Effector memory CD4-positive, alpha-beta T cell (primary cell): ENCODE measurements at places on chromosomes 11 and 22.

DNA sequence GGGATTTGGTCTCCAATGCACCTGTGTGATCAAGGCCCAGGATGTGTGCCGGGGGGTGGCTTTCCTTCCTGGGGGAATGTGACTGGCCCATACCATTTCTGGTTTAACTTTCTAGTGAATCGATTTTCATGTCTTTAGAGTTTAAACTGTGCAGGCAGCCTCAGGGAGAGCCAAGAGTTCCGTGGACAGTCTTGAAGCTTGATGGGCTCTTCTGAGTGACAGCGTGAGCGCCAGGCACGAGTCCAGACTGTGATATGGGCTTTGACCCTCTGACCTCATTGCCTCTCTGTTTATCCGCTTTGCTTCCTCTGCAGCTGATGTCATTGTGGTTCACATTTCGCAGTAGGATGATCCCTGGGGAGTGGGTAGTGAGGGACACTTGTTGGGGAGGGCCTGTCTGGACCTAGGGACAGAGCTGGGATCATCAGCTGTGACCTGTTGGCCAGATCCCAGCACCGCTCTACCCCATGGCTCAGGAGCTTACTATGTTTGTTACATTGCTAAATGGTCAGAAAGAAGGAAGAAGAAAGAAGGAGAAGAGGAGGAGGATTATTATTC lies 80.6 kb upstream of the CLDN5 start:
- H3K36me3 ChIP-seq: no peaks in the 10 kb centered on the region
- no peak for DNase-seq

DNA sequence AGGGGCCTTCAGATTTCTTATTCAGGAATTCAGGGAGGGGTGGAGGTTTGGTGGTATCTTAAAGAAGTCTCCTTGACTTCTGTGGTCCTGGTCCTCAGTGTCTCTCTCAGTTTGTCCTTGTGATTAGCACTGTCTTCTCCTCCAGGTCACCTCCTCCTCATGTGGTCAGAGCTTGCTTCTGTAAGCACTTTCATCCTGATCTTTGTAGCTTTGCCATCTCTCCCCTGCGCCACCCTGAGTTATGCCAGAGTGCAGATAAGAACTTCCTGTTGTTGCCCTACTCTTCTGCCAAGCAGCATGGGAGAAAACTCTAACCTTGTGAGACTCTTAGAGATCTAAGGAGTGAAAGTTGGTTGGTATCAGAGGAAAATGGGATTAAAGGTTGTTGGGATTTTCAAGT lies 30.9 kb downstream of the MICAL2 start:
- H3K27me3 ChIP-seq: no peaks in the 10 kb centered on the region
- no peak overlapping the region for H3K27ac ChIP-seq
- H3K36me3 ChIP-seq: no peaks in the 10 kb centered on the region
- peaks cover 33% of the 10 kb centered on the region for H3K4me1 ChIP-seq
- no peak overlapping the region for H3K4me3 ChIP-seq

GRCh38 chr11:30326114-30326778 lies 3.3 kb downstream of the ARL14EP start:
- H3K36me3 ChIP-seq: peaks cover 5% of the 10 kb centered on the region
- H3K4me1 ChIP-seq: peaks cover 26% of the 10 kb centered on the region
- no peak for DNase-seq
- H3K27me3 ChIP-seq: no peaks in the 10 kb centered on the region

GRCh38 chr22:44714703-44715350 lies 12.8 kb downstream of the PRR5 start:
- no peaks in the 10 kb centered on the region for H3K36me3 ChIP-seq
- H3K27me3 ChIP-seq: no peaks in the 10 kb centered on the region
- H3K4me1 ChIP-seq: peaks cover 7% of the 10 kb centered on the region

DNA sequence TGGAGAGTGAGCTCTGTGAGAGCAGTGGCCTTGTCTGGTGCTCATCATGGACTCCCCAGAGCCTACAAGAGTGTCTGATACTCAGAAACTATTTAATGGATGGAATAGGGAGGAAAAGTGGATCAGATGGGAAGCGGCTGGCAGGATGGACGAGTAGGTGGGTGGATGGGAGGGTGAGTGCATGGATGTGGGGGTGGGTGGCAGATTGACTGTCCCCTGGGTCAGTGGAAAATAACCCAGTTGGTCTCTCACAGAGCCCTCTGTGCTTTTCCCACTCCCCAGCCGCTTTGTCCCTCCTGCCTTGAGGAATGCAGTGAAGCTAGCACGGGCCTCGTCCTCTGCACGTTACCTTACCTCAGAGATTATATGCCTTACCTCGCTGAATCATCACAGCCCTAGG lies 5.9 kb downstream of the SPI1 start:
- H3K27me3 ChIP-seq: no peaks in the 10 kb centered on the region
- no peak overlapping the region for H3K27ac ChIP-seq
- H3K4me3 ChIP-seq: no peak overlapping the region
- H3K36me3 ChIP-seq: no peaks in the 10 kb centered on the region
- no peak for DNase-seq

DNA sequence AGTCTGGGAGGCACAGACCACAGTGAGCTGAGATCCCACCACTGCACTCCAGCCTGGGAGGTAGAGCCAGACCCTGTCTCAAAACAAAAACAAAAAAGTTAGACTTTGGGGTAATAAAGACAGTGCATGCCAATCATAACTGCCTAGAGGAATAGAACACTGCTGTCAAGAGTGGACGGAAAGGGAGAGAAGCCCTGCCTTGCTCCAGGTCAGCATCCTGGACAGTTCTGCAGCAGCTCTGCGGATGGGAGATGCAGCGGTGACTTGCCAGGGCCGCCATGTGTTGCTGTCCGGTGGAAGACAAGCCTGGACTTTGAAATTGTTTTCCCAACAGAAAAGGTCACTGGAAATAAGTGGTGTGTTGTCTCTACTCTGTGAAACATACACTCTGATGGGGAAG lies 618.2 kb downstream of the TBC1D22A start:
- no peaks in the 10 kb centered on the region for H3K4me1 ChIP-seq
- no peak for DNase-seq
- no peak overlapping the region for H3K27ac ChIP-seq
- no peaks in the 10 kb centered on the region for H3K27me3 ChIP-seq
- H3K4me3 ChIP-seq: no peak overlapping the region

- H3K27ac ChIP-seq: no peak overlapping the region
- H3K27me3 ChIP-seq: no peaks in the 10 kb centered on the region
- no peak overlapping the region for H3K4me3 ChIP-seq
- no peaks in the 10 kb centered on the region for H3K4me1 ChIP-seq
These were observed 243.4 kb upstream of the DDI1 start for GRCh38 chr11:103792981-103793468.

DNA sequence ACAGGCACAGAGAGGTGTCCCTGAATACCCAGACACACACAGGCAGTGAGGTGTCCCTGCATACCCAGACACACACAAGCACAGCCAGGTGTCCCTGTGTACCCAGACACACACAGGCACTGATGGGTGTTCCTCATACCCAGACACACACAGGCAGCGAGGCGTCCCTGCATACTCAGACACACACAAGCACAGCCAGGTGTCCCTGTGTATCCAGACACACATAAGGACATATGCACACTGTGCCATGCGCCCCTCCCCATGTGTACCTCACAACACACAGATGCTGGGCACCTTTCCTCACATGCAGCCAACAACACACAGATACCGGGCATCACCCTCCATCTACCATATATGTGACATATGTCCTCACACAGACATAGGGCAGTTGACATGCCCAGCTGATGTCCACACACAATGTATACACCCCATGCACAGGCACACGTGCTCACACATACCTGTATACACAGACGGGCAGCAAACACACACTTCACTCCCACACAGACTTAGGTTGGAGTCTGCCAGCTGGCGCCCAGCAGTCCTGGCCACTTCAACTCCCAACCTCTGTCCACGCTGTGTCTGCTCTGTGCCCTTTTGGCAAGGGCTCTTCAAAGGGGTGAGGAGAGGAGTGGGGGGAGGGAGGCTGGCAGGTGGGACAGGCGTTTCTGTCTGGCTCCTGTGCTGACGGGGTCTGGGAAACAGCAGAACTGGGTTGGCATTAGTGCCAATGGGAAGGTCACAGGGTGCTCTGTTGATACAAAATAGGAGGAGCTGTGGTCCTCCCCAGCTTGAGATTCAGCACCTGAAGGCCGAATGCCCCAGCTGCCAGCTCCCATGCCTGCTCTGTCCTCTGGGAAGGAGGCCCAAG lies 69.4 kb upstream of the ALX4 start:
- no peak for DNase-seq
- no peak overlapping the region for H3K27ac ChIP-seq
- H3K4me1 ChIP-seq: no peaks in the 10 kb centered on the region
- no peak overlapping the region for H3K4me3 ChIP-seq

DNA sequence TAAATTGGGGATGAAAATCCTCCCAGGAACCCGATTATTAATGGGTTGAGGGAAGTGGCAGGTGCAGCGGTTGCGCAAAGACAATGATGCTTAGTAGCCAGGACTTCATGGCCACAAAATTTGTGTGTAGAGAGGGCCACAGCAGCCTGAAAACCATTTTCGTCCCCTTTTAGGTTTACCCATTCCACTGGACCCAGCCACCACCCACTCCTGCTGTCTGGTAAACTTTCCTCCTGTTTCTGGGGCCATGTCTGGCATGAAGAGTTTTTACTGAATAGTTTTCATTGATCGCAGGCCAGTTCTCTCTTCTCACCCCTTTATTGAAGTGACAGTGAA lies 69.5 kb upstream of the SYT13 start:
- no peaks in the 10 kb centered on the region for H3K27me3 ChIP-seq
- H3K4me3 ChIP-seq: peak overlapping the region; percentile 62
- H3K27ac ChIP-seq: peak overlapping the region; percentile 54
- no peaks in the 10 kb centered on the region for H3K36me3 ChIP-seq

GRCh38 chr22:17919276-17920144 lies 104.9 kb downstream of the MICAL3 start:
- H3K27ac ChIP-seq: no peak overlapping the region
- DNase-seq: no peak
- H3K36me3 ChIP-seq: no peaks in the 10 kb centered on the region
- H3K4me3 ChIP-seq: no peak overlapping the region
- H3K27me3 ChIP-seq: no peaks in the 10 kb centered on the region

- no peaks in the 10 kb centered on the region for H3K4me1 ChIP-seq
- no peak for DNase-seq
- H3K27me3 ChIP-seq: no peaks in the 10 kb centered on the region
- no peak overlapping the region for H3K27ac ChIP-seq
- no peaks in the 10 kb centered on the region for H3K36me3 ChIP-seq
- H3K4me3 ChIP-seq: no peak overlapping the region
These were observed 940 bp downstream of the IL18 start for GRCh38 chr11:112162761-112163546.

GRCh38 chr11:8566613-8567210 lies 27.3 kb downstream of the STK33 start:
- H3K4me1 ChIP-seq: no peaks in the 10 kb centered on the region
- no peak overlapping the region for H3K27ac ChIP-seq
- no peak overlapping the region for H3K4me3 ChIP-seq
- no peaks in the 10 kb centered on the region for H3K36me3 ChIP-seq

DNA sequence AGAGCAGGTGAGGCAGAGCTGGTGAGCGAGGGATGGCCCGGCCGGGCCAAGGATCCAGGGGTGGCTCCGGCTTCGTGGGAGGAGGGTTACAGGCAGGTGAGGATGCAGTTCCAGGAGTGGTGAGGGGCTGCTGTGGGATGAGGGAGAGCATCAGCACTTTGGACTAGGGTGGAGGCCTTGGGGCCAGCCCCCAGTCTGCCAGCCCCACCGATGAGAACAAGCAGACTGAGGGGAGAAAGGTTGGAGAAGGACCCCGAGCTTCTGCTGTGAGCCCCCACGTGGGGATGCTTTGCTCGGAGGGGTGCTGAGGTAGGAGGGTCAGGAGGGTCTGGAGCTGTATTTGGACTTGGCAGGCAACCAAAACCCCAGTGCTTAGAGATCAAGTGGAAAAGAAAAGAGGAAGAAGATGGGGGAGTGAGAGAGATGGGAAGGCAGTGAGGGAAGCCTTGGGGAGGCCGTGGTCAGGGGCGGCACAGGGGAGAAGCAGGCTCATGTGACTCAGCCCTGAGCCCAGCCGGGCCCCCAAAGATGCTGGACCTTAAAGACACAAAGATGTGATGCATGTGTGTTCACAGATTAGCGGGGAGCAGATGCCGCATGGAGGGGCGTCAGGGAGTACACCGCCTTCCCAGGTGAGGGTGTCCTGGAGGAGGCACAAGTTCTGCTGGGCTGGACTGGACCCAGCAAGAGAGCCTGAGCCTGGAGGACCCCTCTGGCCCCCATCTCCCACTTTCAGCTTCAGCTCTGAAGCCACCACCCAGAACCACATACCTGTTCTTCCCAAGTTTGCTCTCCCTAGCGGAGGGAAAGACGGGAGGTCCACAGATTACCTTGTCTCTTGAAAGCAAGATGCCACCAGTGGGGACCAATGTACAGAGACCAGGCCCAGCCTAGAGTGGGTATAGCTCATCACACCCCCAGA lies 91.3 kb downstream of the CDKN1C start:
- no peak for DNase-seq
- H3K4me3 ChIP-seq: no peak overlapping the region
- no peak overlapping the region for H3K27ac ChIP-seq
- no peaks in the 10 kb centered on the region for H3K36me3 ChIP-seq

GRCh38 chr11:128165572-128165971 lies 421.8 kb downstream of the ETS1 start:
- no peak for DNase-seq
- no peaks in the 10 kb centered on the region for H3K27me3 ChIP-seq
- H3K27ac ChIP-seq: no peak overlapping the region
- no peak overlapping the region for H3K4me3 ChIP-seq

DNA sequence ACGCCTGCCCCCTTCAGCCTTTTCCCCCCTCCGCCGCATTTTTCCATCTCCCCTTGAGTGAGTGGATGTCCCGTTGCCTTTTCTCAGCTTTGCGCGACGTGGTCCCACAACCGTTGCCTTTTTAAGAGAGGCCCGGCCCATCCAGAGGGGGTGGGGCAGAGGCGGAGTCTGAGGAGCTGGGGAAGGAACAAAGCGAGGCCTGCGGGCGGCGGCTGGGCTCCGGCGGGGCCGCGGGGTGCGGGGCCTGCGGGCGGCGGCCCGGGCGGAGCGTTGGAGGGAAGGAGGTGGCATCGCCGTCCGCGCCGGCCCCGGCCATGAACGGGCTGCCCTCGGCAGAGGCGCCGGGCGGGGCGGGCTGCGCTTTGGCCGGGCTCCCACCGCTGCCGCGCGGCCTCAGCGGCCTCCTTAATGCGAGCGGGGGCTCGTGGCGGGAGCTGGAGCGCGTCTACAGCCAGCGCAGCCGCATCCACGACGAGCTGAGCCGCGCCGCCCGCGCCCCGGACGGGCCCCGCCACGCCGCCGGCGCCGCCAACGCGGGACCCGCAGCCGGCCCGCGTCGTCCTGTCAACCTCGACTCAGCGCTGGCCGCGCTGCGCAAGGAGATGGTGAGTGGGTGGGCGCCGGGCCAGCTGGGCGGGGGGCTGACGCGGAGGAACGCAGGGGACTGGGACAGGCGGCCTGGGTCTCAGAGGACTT lies at the start of gene FAM89B:
Gene FAM89B (plus strand): TSS at position 183 of the 696 bp plus-strand sequence. CDS start 132 bp downstream, at position 315.
- DNase-seq: peak; percentile 81
- H3K27me3 ChIP-seq: no peaks in the 10 kb centered on the region
- peak within 1 kb of the TSS; percentile 95 for H3K4me3 ChIP-seq
- no peaks in the 10 kb centered on the region for H3K36me3 ChIP-seq
- peak within 1 kb of the TSS; percentile 98 for H3K27ac ChIP-seq
- H3K4me1 ChIP-seq: peaks cover 76% of the 10 kb centered on the region

DNA sequence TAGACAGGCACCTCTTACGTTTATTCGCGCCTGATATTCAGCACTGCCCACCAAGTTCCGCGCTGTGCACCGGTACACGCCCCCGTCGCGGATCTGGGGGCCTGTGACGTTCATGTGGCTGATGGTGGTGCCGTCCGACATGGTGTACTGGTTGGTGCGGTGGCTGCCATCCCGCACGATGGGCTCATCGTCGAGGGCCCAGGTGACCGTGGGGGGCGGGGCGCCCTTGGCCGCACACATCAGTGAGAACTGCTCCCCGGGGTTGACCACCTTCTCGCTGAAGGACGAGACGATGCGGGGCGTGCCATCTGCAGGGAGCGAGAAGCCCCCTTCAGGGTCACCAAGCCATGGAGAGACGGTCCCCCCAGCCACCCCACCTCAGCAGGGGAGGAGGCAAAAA lies 190.8 kb downstream of the CEP164 start:
- no peaks in the 10 kb centered on the region for H3K36me3 ChIP-seq
- H3K27ac ChIP-seq: no peak overlapping the region
- no peak overlapping the region for H3K4me3 ChIP-seq
- no peak for DNase-seq
- no peaks in the 10 kb centered on the region for H3K27me3 ChIP-seq
